ENCODE measurements at places on chromosomes 5 and 9. TPM values are rescaled to one million over a fixed set of nuclear protein-coding genes. Genes with fewer than 3 reads are reported as not detected.

GRCh38 chr9:135591506-135592330, 30.2 kb downstream of the PAEP start:
- DNase-seq = no peak

GRCh38 chr9:89020754-89021153, 29.5 kb downstream of the S1PR3 start:
- no peak for DNase-seq

GRCh38 chr5:180289966-180290365, 1.9 kb downstream of the MAPK9 start:
- no peak for DNase-seq

GRCh38 chr5:66713998-66714397, 117.8 kb downstream of the MAST4 start:
- no peak for DNase-seq

DNA sequence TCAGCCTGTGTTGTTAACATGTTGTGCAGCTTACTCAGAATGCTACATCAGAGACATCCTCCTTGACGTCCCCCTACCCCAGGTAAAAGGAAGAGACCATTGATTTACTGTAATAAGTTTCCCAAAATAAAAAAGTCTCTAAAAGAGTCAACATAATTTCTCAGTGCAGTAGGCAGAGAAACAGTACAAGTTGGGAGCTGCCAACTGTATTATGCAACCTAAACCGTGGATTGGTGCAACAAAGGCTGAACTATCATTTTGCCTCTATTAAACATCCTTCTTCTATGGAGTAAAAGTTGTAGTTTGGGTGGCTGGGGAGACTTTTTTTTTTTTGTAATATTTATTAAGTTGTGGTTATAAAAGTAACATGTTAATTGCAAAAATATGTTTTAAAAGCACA, 208.0 kb downstream of the NR3C1 start:
- no peak for DNase-seq

DNA sequence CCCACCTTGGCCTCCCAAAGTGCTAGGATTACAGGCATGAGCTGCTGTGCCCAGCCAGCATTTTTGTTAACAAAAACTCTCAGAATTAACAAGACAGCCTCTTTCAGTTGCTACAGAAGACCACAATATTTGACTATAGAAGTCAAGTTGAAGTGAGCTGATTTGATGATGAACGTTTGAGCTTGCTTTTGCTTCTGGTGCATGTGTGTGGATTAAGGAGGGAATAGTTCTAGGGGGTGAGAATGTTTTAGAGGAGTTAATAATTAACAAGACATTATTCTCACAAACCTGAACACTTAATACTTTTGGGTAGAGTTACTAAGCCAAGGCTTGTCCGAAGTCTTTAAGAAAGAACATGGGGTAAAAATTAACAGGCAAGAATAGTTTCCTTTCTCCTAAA, 191.6 kb downstream of the TENT4A start:
- no peak for DNase-seq

GRCh38 chr5:140182803-140183367, 7.9 kb downstream of the CYSTM1 start:
- no peak for DNase-seq

- no peak for DNase-seq
These were observed 9.0 kb upstream of the AK1 start for GRCh38 chr9:127886401-127886972.

DNA sequence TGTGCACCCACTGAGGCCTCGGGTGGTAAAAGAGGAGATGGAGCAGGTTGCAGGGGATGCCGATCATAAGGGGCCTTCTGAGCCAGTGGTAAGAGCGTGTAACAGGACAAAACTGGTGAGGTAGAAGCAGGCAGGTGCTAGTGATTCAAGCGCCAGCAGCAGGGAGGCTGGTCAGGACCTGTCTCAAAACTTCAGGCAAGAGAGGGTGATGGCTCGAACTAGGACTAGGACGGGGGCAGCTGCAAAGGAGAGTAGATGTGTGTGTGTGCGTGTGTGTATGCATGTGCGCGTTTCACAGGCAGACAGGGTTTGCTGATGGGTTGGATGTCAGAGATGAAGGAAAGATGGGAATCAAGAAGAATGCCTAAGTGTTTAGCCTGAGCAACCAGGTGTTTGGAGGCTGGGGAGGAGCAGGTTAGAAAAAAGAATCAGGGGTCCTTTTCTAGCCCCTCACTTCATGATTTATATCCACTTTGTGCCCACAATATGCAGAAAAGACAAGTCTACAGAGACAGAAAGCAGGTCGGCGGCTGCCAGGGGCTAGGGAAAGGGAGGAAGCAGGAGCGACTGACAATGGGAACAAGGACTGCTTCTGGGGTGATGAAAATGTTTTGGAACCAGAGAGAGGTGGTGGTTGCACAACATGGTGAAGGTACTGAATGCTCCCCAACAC, 15.2 kb downstream of the HRH2 start:
- no peak for DNase-seq

DNA sequence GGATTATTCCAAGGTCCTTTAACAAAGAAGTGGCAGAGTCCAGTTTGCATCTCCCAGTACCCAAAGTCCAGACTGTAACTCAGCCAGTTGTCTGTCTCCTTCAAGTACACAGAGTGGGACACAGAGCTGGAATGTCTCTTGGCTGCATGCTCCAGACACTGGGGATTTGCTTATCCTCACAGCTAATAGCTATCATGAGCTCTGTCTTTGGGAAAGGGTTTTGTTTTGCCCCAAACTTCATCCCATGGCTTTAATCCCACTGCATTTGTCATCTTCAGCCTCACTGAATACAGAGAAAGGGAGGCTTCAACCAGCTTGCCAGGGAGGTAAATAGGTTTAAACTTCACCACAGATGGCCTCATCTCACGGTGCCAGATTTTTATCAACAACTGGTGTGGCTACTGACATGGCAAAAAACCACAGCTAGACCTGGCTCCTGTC, 412.2 kb upstream of the SLC24A2 start:
- no peak for DNase-seq

The NTRK2 gene
- total RNA-seq = 12.6 TPM

The PCSK5 gene
- 41.2 TPM for total RNA-seq

The TMEM252 gene
- total RNA-seq = not detected

The ACOT12 gene
- 2.3 TPM for total RNA-seq

The CACFD1 gene
- 15.8 TPM for total RNA-seq

The FBLL1 gene
- total RNA-seq = not detected

The TLR4 gene
- 94.5 TPM for total RNA-seq

Data from thoracic aorta (tissue), 2 donors.